HFF-Myc (cell line): ENCODE measurements at places on chromosomes 3 and 15.
A peak's percentile ranks its signal among the peaks of the same experiment; 100 is the strongest.

DNA sequence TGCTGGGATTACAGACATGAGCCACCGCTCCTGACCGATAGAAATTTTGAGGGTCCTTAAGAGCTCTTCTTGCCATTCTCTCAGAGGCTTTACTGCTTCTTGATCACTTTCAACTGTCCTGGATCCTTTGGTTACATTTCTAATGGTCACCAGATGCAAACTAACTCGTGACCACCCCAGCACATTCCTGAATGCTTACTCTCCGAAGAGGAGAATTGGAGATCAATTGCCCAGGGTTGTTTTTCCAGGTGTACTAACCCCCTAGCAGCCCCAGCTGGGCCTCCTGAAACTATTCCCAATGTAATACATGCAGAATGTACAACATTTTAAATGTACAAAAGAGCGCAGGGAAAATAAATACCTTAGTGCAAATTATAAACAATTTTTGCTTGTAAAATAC, 65.1 kb upstream of the TBL1XR1 start:
- DNase-seq: peak; percentile 37

GRCh38 chr15:26981492-26981891, 10.5 kb downstream of the GABRG3 start:
- no peak for DNase-seq

DNA sequence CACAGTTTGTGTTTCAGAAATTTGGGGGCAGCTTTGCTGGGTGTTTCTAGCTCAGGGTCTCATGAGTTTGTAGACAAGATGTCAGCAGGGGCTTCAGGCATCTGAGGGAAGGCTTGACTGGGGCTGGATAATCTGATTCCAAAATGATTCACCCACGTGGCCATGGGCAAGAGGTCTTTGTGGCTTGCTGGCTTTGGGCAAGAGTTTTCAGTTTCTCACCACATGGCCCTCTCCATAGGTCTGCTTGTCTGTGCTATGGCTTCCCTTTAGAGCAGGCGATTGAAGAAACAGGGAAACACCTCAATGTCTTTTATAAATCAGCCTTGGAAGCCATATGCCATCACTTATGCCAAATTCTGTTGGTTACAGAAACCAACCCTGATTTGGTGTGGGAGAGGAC, 11.9 kb downstream of the RPS27L start:
- no peak for DNase-seq

DNA sequence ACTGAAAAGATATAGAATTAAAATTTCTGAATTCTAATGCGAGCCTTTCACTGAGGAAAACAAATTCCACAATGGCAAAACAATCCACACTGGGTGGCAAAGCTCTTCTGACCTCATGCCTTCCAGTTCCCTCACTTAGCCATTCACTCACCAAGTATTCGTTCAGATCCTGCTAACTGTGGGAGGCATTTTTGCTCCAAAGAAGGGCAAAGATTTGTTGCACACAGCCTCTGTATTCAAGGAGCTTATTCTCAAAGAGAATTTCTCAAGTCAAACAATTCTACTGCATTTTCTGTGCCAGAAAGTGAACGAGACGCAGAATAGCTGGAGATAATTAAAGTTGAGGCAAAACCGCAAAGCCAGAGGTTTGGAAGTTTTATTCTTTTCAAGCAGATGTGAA, 77.3 kb downstream of the CPNE4 start:
- DNase-seq: no peak

- no peak for DNase-seq
These were observed 53.9 kb upstream of the TTC14 start for GRCh38 chr3:180548050-180548449.

DNA sequence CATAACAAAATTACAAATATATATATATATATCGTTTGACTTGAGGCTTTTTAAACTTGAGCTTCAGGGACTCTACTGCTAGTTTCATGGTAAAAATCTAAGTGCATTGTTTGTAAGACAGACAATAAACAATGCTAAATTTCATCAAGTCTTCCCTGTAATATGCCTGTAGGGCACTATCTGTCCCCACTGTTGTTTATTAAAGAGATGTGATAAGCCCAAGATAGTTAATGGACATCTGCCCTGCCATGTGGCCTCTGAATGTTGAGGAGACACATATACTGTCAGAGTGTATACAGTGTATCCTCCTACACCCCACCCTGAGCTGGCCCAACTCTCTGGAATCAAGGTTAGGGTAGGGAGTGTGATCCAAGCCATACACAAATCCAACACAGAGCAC, 15.1 kb upstream of the EIF1B start:
- no peak for DNase-seq

GRCh38 chr3:18747383-18747782, 322.2 kb upstream of the SATB1 start:
- no peak for DNase-seq

DNA sequence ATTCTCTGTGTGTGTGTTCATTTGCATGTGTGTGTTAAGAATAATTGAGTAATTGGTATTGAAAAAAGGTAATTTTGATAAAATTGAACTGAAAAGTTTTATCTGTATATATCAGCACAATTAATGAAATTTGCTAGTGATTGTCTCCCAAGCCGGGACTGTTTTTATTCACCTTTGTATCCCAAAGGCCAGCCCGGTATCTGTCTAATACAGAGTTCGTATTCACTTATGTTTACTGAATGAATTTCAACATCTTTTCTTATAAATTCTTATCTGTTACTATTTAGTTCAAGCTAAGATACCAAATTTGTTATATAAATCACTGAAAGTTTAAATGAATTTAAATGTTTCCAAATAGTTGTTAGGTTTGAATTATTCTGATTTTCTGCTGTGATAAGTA, 394.0 kb upstream of the NAALADL2 start:
- no peak for DNase-seq

GRCh38 chr3:108487439-108487838, 23.0 kb downstream of the MYH15 start:
- no peak for DNase-seq

DNA sequence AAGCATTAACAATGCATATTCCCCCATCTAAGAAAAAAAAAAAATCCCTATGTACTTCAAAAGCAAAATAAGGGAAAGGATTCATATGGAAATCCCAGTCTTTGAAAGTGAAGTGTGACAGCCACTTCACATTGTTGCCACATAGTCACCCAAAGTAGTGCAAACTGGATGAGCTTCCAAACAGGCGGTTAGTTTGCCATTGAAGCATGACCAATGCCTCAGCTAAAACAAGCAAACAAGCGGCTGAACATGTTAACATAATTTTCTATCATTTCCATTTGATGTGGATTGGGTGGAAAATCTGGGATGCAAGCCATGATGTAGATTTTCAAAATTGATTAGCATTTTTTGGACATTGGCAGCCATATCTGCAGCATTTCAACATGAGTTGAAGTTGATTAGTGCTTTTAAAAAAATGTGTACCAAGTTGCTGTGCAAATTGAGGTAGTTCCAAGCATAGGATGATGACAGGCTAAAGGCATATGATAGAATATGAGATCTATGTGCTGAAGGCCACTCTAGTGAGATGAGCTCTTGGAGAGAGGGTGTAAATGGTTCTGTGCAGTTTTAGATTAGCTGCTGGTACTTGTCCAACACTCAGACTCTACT, 405.2 kb downstream of the NR2F2 start:
- DNase-seq: no peak

DNA sequence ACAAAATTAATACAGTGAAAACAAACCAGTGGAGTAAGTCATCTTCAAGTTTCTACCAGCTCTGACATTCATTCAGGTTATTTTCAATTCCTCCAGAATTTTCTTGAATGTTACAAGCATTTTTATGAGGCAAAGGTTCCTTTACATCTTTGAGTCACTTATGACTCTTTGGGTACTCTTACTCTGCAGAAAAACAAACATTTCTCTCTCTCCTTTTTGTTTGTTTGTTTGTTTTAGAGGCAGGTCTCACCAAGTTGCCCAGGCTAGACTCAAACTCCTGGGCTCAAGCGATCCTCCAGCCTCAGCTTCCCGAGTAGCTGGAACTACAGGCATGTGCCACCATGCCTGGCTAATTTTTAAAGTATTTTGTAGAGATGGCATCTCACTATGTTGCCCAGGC, 233.5 kb downstream of the ADAMTSL3 start:
- DNase-seq: no peak

GRCh38 chr3:37808656-37809055, 53.0 kb upstream of the CTDSPL start:
- no peak for DNase-seq

DNA sequence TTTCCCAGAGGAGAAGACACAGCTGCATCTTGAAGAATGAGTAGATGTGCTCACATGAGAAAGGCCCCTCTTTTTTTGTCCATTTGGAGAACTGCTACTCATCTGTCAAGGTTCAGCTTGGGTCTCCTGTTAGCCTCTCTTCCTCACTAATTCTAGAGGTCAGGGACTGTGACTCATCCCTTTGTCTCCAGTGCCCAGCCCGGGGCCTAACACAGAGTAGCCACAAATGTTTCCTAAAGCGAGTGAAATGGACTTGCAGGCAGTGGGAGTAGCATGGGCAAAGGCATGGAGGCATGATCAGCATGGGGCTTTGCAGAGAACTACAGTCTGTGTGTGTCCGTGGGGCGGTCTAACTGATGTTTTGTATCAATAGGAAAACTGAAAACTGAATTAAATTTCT, 33.9 kb upstream of the MRPS22 start:
- DNase-seq: peak; percentile 62

GRCh38 chr3:146077181-146077580, 83.8 kb downstream of the PLOD2 start:
- no peak for DNase-seq

DNA sequence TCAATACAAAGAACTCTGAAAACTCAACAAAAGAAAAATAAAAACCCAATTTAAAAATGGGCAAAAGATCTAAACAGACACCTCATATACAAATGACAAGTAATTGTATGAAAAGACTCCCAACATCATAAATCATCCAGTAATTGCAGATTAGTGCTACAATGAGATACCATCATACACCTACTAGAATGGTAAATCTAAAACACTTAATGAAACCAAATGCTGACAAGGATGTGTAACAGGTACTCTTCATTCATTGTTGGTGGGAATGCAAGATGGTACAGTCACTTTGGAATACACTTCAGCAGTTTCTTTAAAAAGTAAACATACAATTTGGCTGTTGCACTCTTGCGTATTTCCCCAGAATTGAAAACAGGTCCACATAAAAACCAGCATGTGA, 68.4 kb downstream of the LHFPL4 start:
- no peak for DNase-seq

GRCh38 chr15:89781055-89781454, 4.9 kb downstream of the MESP2 start:
- DNase-seq: no peak

DNA sequence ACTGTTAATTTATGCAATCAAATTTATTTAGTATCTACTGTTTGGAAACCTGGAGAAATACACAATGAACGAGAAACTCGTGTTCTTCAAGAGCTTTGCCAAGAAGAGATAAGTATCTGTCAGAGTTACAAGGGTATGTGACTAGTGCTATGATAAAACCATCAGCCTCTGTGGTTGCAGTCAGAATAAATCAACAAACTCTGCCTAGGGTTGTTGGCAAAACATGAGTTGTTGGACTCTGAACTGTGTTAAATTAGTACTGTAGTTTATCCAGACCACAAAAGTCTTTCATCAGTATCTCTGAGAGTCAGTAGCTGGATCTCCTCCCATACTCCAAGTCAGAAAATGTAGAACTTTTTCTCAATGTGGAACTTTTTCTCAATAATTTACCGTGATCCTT, 918.4 kb downstream of the NAALADL2 start:
- no peak for DNase-seq

- no peak for DNase-seq
These were observed 1.8 kb downstream of the STAG1 start for GRCh38 chr3:136750209-136750896.

DNA sequence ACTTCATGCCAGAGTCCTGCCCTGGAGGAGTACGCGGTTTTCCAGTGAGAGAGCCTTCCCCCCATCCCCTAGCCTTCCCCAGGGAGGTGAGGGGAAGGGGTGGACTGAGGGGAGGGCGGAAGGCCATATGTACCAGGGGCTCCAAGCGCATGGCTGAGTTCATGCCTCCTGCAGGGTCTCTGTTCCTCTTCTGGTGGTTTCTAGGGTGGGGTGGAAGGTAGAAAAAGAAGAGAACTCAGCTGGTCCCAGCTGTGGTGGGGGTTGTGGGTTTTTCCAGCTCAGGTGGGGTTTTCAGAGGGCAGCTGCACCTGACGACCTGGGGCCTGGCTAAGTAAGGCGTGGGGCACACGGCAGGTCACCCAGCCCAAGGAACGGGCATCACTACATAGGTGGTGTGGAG, 10.7 kb upstream of the IQSEC1 start:
- no peak for DNase-seq

DNA sequence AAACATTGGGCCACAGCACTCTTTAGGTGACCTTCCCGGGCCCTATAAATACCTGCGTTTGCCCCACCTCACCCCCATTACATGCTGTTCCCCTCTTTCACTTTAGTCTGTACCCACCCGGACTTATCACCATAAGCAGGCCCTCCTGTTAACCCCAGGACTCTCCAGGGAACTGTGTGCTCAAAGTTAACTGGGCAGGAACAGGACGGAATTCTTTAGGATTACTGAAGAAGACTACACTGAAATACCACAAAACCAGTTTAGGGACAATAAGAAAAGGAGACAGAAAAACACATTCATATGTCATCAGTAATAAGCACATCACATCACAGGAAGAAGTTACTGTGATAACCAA, 45.5 kb downstream of the FSIP1 start:
- no peak for DNase-seq

DNA sequence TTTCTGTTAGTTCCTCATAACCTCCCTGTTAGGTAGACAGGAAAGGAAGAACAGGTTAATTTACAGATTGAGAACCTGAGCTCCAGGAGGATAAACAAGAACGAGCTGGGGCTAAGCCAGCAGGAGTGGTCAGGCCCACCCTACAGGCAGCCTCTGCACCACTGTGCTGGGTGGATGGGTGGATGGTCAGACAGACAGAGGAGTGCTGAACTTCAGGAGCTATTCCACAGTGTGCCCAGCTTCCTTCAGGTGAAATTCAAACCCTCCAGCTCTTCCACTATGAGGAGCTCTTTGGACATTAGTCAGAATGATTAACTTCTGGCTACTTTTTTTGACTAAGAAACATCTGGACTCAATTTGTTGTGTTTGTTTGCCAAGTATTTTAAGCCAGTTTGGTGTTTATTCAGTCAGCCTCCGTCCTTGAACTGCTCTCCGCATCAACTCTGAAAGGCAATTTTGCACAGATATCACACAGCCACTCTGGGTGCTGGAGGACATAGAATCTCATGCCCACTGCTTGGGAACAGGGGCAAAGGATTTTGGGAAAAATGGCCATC, 361.9 kb downstream of the CLSTN2 start:
- peak; percentile 58 for DNase-seq

GRCh38 chr15:55799291-55800212, 56.6 kb upstream of the PRTG start:
- DNase-seq: no peak

- DNase-seq: no peak
These were observed 876 bp upstream of the ZNF385D start for GRCh38 chr3:21751886-21752285.

GRCh38 chr3:143935678-143936077, 35.9 kb upstream of the DIPK2A start:
- no peak for DNase-seq
